Hematopoietic multipotent progenitor cell treated with erythropoietin and hydrocortisone succinate and interleukin-3 and kit ligand, for 17 days (in vitro differentiated cells): ENCODE measurements at places on chromosomes 2 and 18.
A peak's percentile ranks its signal among the peaks of the same experiment; 100 is the strongest.

DNA sequence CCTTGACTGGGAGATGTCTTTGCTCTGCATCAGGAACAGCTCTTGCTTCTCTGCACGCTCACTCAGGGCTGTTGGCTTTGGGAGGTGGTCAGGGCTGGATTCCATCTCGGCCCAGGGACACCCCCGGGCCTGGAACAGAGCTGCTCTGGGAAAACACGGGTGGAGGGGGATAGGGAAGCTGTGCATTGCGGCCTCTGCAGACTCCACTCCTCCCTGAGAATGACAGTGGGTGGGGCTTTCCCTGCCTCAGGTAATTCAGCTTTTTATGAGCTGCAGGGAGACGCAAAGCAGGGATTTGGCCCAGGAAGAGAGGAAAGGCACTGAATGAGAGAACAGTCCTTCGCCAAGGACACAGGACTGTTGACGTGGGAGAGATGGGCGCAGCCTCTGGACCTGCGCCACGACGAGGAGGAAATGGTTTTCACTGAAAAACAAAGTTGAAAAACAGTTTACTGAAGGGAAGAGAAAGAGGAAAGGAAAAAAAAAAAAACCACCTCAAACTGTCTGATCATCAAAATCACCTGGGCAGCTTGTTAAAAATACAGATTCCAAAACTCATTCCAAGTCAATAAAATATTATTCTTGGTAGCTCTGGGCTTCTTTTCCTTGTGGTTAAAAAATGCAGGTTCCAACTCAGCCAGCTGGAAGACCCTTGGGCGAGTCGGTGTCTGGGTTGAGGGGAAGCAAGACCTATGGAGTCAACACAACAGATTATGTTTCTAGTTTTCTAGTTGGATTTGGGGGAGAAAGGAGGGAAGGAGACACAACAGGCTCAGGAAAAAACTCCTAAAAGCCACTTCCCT lies 194.0 kb downstream of the ZFP36L2 start:
- DNase-seq = no peak

DNA sequence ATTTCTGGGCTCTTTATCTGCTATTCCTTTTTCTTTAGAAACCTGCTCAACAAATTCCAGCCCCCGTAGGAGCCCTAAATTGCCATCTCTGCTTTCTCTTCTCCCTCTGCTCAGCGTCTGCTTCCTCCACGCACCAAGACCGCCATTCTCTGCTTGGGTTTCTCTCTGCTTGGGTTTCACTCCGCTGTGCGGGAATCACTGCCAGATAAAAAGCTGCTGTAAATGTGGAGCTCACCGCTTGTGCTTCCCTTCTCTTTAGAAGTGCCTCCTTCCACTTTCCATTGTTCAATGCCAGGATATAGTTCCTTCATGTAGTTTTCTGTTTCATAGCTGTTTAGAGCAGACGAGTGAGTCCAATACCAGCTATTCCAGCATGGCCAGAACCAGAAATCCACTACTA lies 45.9 kb downstream of the TMEM237 start:
- DNase-seq = no peak

DNA sequence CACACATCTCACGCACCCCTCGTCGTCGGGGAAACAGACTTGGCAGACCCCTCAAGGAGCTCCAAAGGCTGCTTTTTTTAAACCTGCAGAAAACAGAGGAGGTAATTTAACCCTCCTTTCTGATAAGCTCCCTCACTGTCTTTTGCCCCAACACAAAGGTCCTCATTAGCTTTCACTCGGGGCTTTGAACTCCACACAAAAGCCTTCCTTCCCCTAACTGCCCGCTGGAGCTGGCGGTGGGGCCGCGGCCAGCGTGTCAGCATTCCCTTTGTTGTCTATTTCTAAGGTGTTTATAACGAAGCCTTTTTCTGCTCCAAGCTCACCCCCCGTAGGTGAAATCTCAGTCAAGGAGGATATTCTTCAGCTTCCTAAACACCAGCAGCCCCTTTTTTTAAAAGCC lies 43.5 kb upstream of the ID2 start:
- no peak for DNase-seq

DNA sequence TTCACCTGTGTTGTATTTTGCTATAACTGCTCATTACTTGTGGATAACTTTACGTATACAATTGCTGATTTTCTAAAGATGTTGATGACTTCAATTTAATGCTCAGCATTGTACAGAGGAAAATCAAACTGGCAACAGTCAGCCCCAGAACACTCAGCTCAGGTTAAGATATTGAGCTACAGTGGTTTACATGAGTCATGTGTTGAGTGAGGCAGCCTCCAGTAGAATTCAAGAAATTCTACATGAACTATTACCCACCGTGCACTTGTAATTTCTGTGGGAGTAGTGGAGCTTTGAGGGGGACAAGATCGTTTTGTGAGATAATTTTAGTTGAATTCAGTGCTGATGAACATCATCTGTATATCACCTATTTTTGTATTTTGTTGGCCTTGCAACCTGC lies 292.3 kb downstream of the ALPK2 start:
- no peak for DNase-seq

DNA sequence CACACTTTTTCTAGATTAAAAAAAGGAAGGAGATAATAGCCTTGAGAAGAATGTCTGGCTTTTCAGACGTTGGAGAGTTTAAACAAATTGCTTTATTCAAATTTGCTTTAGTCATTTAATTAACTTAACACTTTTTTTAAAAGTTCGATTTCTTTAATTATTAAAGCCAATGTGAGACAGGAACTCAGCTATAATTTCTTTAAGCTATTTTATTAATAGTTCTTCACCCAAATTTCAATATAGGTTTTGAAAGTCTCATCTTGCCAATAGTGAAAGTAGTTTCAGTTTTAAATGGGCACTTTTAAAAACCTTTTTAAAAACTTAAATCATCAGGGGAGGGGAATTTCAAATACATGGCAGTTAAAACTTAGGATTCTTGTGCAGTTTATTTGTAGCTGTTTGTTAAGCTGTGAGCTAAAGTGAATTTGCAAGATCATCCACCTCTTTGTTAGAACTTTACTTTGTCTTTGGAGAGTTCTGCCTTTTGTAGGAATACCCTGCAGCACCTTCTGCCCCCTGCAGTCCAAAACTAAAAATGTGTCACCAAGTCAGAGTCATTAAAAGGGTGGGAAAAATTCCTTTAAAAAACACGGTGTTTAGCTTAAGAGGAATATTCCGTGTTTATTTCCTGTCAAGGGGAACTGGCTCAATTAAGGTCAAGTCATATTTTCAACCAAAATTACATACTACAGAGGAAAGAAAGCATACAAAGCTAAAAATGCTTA lies 4.6 kb downstream of the TGIF1 start:
- DNase-seq = peak; percentile 84

- no peak for DNase-seq
Observed at GRCh38 chr2:234957834-234958135, 6.0 kb downstream of the SH3BP4 start.

DNA sequence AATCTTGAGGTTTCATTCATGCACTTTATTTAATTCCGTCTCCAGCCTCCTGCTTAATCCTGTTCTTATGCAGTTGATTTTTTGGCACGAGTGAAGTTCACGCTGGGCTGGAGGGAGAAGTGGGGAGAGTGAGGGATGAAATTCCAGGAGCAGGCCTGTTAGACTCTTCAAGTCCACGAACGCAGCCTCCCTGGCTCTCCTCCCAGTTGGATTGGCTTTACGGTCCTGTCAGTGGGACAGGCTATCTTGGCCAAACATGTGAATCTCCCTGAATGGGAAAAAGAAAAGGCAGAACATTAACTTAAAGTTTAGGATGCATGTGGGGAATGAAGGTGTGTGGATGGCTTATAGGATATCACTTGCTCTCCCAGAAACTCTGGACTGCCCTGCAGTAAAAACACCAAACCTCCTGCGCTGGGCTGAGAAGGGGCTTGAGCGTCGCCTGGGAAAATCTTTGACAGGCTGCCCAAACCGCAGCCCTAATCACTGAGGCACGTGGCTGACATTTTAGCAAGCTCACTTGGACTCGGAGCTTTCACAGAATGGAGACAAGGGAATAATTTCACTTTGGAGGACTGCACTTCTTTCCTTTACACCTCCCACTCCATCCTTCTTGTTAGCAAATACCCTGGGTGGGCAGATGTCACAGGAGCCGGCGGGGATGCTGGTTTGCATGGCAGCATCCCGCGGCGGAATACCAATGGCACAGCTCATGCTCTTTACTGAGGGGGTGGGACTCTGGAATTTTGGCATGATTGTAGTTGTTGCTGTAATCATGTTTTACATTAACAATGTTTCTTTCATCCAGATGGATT lies 93.9 kb downstream of the ACKR3 start:
- no peak for DNase-seq

DNA sequence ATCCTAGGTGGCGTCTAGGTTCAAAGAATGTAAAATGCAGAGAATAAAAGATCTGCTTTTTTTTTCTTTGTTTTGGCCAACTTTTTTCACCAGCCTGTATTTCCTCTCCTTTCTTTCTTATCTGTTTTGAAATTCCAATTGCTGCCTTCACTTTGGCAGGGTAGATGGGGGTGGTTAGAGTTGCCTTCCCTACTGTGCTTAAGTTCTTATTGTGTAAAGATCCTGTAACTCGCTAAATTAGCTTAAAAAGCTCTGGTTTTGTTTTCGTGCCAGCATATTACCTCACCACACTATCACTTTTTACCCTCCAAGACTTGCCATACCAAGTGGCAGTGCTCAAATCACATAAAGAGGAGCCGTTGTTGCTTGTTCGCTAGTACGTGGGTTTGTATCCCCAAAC lies 921.7 kb downstream of the DPP10 start:
- DNase-seq = no peak
